Activated T-helper 1 cell treated with Interleukin-2 at 50 U/mL for 16 hours (primary cell): ENCODE measurements at places on chromosomes 6 and 20.

GRCh38 chr6:87561017-87561416 is 28.8 kb downstream of the RARS2 start:
- DNase-seq = no peak

DNA sequence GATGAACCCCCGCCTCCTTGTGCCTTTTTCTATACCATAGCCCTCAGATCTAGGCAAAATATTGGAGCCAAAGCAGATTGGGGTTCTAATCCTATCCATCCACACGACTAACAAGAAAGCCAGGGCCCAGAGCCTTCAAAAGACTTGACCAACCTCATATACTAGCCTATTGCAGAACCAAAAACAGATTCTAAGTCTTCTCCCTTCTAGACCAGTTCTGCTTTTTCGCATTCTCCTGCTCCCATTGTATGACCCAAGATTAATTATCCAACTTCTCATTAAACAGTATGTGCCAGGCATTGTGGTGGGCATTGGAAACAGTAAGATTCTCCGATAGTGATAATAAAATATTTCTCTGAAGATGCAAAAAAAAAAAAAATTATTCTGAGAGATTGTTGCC is 113.7 kb upstream of the JARID2 start:
- DNase-seq = no peak

DNA sequence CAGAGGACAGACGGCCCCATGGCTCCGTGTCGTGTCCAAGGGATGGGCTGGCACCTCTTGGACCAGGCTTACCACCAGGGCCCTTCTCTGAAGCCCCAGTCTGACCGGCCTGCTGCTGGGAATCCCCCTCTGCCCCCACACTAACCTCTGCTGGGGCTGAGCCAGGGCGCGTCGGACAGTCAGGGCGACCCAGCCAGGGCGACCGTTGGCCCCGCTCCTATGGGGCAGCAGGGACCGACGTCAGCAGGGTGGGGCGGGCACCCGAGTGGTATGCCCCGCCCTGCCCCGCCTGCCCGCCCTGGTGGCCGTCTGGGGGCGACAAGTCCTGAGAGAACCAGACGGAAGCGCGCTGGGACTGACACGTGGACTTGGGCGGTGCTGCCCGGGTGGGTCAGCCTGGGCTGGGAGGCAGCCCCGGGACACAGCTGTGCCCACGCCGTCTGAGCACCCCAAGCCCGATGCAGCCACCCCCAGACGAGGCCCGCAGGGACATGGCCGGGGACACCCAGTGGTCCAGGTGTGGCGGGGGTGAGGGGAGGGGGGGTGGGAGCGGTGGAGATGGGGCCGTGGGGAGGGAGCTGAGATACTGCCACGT is at the start of gene SLC17A9:
Gene SLC17A9 (plus strand): TSS at position 337 of the 595 bp plus-strand sequence. CDS start 122 bp downstream, at position 459.
- DNase-seq = no peak

DNA sequence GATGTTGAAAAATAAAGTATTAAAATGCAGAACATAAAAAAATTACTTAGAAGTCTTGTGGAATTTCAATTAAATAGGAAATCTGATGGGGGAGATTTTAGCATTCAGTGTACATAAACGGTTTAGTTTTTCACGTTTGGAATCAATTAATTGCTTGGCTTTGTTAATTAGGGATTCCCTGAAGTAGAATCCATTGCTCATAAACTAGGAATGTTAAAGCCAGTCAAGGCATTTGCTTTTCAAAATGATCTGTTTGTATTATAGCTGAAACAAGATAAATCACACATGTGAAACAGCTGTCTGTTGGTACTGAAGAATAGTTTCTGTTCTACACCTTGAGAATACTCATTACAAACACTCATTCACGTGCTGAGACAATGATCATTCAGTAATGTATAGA is 297.9 kb downstream of the TBC1D7 start:
- DNase-seq = no peak

GRCh38 chr6:90072501-90072900 is 178.2 kb downstream of the GJA10 start:
- DNase-seq = no peak

DNA sequence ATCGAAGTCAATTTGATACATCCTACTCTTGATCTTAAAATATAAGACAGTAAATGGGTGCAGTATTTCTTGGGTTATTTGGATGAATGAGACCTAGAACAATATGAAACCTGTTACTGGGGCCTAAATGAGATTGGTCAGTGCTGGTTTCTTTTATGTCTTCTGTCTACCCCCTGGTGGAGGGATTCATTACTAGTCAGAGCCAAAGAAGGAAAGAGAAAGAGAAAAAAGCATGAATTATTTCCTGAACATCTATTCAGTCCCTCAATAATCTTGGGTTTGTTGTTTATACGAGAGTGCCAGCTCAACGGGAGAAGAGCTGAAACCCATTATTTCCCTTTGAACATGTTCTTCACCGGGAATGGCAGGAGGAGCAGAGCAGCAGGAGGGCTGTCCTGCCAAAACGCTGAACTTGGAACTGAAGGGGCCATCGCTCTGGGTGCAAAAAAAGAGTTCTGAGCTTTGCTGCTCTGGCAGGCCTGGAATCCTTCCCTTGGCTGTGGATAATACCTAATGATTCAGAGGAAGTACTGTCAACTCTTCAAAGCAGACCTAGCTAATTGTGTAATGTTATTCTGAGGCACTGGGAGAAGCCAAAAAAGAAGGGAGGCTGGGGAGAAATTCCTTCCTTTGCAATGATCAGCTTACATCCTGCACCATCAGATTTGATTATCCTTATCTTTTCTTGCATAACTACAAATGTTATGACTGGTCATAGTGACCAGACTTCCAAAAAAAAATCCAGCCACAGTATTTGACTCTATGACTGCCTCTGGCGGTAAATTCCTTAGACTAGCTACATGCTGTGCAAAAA is 72.0 kb downstream of the BLOC1S5 start:
- no peak for DNase-seq

GRCh38 chr6:168468045-168468444 is 27.1 kb downstream of the SMOC2 start:
- DNase-seq = no peak

- DNase-seq = no peak
Observed at GRCh38 chr20:59779656-59780380, 153.6 kb downstream of the SYCP2 start.

GRCh38 chr6:57432919-57433684 is 115.7 kb downstream of the PRIM2 start:
- no peak for DNase-seq

- no peak for DNase-seq
Observed at GRCh38 chr6:23633996-23634395, 492.0 kb upstream of the NRSN1 start.

DNA sequence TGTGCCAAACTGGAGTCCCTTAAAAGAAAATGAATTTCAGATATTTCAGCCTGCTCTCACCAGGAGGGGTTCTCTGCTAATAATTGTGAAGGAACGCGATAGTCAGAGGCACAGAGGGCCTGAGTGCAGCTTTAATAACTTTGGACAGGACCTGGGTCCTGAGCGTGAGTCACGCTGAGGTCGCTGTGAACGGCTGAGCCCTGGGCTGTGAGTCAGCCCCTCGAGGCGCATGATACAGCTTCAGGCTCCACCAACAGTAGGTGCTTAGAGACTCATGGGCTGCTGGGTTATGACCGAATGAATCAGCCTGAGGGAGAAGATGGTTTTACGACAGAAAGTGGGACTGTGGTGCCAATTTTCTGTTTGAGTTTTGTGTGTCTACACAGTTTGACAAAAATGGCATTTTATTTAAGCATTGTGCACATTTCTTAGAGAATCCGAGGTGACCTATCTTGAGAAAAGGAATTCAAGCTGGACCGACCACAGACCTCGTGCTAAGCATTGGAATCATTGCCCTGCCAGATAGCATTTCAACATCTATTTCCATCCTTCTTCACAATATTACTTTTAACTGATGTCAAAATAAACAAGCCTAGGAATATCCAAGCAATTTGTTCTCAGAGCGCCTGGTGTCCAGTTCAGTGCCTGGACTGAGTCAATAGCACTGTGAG is 183.0 kb downstream of the THBS2 start:
- DNase-seq = no peak

DNA sequence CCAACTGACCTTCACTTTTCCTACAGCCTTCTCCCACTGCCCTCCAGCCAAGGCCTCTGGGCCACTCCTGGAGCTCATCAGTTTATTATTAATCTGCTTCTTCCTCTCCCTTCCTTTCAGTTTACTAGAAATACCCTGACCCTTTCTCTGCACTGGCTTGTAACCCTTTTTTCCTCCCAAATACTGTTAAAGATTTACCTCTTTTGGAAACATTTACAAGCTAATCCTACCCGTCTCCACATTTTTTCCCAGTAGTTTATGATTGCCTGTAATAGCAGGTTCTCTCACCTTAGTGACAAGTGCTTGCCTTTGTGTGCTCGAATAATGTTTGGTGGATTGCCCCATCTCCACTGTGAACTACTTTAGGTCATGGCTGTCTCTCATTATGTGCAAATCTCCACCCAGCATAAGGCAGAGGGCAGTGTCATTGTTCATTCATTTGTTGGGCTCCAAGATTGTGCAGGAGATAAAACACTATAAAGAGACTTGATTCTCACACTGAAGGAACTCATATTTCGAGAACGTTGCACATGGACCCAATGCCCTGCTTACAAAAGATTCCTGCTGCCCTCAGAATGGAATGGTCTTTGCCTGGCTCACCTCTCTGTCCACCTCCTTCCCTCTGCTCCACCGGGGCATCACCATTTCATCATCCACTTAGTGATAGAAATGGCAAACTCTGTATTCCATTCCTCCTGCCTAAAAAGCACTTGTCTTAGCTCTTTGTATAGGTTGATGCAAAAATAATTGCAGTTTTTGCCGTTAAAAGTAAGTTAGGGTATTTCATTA is 491.1 kb downstream of the UTRN start:
- no peak for DNase-seq

- DNase-seq = no peak
Observed at GRCh38 chr20:21189761-21190523, 64.1 kb downstream of the KIZ start.

GRCh38 chr6:75746221-75746620 is 2.8 kb upstream of the MYO6 start:
- DNase-seq = no peak

DNA sequence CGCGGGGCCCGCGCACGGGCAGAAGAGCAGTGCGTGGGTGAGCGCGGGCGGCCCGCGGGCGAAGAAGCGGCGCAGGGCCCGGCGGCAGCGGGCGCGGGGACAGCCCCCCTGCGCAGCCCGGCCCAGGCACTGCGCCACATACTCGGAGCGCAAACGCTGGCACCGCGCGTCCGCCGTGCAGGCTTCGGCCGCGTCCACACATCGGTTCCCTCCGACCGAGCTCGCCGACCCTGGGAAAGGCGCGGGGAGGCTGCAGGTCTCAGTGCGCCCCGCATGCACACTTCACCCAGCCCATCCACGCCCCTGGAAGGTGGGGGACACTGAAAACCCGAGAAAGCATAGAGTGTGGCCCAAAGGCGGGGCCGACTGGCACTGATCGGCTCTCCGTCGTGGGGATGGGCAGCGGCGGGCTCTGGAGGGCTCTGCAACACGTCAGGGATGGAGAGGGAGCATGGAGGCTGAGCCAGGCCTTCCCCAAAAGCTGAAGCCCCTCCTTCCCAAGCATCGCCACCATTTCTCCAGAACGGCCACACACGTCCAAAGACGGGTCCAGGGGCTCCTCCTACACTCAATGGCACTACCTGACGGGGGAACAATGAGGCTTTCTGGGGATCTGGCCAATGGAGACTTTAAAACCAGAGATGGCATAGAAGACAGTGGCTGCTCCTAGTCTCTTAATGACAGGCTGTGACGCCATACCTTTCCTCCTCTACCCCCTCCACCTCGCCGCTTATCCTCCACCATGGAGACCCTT is 2.0 kb downstream of the GFRA4 start:
- no peak for DNase-seq

DNA sequence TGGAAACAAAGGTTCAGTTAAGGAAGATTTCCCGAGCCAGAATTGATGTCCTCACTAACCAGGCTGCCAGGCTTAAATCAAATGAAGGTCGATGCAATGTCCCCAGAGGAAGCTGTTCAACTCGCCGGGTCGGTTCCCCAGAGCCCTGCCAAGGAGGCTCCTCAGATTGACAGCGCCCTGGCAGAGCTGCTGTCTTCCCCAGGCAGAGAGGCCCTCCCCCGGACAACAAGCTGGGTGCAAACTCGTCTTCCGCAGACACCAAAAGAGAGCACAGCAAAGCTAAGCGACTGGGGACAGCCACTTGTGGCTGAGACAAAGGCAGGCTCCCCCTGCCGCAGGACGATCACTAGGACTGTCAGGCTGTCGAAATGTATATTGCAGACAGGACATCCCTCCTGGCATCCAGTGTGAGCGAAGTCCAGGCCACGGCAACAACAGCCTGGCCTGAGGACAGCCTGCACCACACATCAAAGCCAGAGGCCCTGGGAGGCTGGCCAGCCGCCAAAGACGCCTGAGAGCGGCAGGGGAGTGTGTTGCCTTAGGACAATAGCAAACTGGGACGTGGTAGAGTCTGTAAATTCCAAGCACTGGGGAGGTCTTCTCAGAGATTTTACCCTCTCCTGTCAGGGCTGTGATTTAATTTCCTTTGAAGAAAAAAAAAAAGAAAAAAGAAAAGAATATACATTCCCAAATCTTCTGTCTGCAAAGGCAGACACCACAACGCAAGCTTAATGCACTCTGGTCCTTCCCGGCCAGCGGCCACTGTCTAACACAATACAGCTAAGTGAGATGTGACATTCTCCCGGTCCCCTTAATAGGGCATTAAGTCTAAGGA is 99.1 kb downstream of the HIVEP2 start:
- peak; percentile 52 for DNase-seq

DNA sequence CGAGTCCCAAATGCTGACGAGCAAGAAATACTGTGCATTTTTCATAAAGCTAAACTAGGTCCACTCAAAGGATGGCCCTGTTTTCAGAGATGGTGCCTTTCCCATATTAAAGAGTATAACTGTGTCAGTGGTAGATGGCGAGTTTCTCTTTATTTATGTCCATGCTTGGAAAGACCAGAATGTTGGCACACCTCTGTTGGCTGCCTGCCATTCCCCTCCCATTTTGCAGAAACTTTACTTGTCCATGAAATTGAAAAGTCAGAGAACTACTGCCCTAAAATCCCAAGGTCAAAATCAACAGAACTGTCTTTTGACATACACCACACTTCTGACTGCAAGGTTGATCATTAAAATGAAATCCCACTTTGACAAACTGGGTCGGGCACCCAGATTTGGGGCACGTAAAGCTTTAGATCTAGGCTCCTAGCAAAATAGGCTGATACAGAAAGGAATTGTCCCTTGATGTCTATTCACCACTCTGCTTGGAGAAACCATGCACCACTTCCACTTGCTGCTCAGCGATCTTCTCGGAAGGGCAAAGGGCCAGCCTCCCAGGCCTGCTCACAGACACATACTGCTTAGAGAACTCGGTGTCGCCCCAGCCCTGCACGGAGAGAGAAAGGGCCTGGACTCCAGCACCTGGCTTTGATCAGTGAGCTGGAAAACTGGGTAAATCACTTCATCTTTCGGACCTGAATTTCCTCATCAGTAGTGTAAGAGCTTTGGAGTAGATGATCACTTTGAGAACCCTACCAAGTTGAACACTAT is 130.0 kb downstream of the AGPAT4 start:
- no peak for DNase-seq
